HFF-Myc (cell line): ENCODE measurements at places on chromosomes 5 and 9.

DNA sequence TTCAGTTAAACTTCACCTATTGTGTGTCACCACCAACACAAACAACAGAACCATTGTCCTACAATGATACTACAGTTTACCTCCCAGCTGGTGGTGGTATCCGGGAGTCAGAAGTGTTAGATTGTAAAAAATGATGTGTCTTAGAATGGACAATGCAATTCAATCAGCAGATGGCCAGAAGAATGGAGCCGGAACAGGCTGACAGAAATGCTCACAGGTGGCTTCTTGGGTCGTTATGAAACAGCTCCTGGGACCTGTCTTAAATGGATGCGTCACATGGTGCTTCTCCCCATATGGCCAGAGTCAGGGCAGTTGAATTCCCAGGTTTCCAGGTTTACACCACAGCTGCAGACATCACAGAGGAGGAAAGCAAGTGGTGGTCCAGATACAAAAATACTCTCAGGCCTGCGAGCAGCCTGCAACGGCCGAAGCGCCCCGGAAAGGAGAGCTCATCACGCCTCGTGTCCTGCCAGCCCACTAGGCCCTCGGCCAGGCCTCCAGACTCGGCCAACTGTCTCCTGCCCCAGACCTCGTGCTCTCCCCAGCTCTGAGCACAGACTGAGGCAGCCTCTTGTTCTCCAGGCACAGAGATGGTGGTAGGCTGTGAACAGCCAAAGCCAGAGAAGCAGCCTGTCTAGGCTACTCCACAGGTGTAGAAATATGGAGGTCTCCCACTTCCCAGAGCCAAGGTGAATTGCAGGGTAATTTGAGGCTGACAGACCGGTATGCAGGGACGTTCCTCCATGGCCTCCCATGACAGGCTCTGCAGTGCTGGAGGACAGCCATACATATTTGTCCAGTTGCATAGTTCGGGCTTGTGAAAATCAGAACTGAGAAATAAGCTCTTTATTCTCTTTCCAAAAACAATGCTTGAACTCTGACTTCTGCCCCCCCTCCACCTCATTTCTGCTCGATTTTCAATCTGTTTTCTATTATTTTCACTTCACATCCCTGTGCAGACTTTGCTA, 98.5 kb upstream of the SPATA31C2 start:
- DNase-seq = no peak

GRCh38 chr9:75797085-75797580, 93.3 kb upstream of the PCSK5 start:
- DNase-seq = no peak

DNA sequence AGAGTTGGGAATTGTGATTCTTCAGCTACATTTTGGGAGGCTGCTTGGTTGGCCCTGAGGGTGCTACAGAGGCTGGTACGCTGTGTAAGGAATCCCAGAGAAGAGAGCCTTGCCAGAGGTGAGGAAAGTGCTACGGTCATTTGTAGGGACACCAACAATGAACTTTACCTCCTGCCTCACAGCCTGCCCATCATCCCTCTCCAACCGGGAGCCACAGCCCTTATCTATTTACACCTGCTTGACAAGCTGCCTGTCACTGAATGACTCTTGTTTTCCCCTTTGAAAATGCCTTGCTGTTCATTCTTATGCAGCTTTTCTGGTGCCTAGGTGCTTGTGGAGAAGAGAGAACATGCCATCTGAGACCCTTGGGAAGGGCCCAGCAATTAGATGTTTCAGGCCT, 110.8 kb downstream of the PCSK1 start:
- DNase-seq = no peak

DNA sequence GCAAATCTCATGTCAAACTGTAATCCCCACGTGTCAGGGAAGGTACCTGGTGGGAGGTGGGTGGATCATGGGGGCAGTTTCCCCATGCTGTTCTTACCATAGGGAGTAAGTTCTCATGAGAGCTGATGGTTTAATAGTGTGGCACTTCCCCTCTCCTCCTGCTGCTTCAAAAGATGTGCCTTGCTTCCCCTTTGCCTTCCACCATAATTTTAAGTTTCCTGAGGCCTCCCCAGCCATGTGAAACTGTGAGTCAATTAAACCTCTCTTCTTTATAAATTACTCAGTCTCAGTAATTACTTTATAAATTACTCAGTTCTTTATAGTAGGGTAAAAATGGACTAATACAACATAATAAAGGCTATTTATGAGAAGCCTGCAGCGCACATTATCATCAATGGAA, 7.1 kb upstream of the CNTRL start:
- DNase-seq = no peak

DNA sequence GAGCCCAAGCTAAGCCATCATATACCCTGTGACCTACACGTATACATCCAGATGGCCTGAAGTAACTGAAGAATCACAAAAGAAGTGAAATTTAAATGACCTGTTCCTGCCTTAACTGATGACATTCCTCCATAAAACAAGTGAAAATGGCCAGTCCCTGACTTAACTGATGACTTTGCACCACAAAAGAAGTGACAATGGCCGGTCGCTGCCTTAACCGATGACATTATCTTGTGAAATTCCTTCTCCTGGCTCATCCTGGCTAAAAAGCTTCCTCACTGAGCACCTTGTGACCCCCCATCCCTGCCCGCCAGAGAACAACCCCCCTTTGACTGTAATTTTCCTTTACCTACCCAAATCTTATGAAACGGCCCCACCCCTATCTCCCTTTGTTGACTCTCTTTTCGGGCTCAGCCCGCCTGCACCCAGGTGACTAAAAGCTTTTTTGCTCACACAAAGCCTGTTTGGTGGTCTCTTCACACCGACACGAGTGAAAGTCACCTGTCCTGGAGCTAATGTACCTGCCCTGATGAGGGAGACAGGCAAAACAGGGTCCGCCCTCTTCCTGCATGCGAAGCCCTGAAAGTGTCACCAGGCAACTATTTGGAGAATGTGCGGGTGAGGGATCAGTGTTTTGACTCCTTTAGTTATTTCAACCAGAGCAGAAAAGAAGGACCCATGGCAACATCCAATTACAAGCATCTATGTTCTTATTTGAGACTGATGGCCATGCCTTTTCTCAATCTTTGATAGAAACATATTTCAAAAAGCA, 266.1 kb downstream of the SMARCA2 start:
- no peak for DNase-seq

GRCh38 chr5:151413800-151414199, 33.6 kb upstream of the SLC36A1 start:
- DNase-seq = no peak

- no peak for DNase-seq
Observed at GRCh38 chr5:44266882-44267576, 122.2 kb downstream of the FGF10 start.

DNA sequence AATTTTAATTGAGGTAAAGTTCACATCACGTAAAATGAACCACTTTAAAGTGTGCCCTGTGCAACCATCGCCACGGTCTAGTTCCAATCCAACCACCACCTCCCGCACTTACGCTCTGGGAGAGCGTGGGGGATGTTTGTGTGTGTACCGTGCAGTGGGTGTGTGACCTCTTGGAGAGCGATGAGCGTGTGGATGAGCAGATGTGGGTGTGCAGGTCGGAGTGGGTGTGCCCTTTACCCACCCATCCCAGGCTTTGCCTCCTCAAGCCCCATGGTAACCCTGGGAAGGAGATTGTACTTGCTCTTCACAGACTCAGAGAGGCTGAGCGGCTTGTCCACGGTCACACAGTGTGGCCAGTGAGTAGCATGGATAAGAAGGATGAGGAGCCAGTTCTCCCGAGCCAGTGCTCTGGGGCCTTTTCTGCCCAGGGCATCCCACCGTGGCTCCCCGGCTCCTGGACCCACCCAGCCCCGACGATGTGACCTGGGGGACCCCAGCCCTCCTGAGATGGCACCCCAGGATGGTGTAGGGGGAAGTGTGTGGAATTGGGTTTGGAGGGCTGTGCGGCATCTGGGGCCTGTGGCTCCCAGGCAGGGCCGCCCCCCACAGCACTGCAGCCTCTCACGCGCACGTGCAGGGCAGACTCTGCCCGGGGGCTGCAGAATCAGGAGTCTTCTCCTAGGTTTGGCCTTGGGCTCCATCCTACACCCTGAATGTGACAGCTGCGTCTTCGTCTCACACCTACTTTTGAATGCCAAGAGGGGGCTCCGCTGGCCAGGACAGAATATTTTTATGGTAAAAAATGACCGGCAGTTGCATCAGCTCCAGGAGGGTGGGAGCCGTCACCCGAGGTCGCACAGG, 13.6 kb downstream of the LHX3 start:
- no peak for DNase-seq

DNA sequence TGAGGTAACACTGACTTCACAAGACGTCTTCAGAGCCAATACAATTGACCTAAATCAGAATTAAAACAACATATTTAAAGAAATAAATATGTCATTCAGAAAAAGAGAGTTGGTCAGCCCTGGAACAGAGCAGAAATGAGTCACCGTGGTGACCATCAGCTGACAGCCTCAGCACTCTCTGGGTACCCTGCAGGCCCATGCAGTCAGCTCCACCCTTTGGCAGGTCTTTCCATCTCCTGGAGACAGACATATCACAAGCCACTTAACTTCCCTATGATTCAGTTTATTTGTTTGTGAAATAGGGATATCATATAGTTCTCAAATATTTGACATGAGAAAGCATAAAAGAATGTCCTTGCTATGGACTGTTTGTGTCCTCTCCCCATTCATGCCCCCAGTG, 151.6 kb upstream of the MEF2C start:
- no peak for DNase-seq

DNA sequence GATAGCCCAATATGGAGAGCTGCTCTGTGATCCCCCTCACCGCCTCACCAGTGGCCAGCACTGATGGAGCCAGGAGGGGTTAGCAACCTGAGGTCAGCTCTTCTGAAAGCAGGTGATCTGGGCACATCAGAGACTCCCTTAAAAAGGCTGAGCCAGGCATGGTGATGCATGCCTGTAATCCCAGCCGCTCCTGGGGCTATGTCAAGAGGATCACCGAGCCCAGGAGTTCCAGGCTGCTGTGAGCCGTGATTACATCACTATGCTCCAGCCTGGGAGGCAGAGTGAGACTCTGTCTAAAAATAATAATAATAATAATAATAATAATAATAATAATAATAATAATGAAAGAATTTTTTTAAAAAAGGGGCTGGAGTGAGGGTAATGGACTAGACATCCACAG, 66.6 kb upstream of the HRH2 start:
- no peak for DNase-seq

GRCh38 chr9:31542384-31543055, 841.9 kb upstream of the ACO1 start:
- no peak for DNase-seq

DNA sequence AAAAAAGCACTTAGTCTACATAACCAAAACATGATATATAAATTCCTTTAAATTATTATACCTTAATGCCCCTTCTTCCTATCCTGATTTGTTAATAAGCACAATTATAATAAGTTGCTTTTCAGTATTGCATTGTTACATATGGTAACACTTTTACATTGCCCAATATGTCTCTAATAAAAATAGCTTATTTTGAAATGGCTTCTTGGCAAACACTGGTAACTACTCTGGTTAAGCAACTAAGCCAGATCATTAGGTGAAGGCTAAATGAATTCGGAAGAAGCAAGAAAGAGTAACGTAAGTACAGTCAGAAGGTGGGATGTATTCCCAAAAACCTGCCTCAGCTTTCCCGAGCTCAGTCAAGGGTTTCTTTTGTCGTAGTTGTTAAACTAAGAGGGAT, 85.3 kb downstream of the TTC39B start:
- DNase-seq = no peak

DNA sequence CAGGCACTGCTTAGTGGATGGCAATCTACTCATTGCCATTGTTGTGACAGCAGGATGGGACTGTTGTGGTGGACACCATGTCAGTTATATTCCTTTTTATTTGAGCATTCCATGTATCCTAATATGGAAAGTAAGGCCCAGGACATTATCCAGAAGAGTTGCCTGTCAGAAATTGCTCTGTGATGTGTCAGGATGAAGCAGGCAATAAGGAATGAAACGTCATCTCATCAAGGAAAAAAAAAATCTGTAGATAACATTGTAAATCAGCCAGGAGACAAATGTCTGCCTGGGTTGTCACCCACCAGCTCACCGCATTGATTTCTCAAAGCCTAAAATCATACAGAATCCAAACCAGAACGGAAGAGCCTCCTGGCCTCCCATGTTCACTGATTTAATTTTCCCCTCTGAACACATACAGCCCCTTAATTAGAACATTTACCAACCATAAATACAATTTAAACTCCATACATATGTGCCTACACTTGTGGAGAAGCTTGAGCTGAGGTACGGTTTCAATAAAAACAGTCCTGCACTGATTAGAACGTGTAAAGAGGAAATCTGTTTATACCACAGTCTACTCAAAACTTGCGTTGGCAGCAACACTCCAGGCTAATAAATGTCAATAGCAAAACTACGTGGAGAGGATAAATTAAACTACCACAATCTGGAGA, 73.9 kb downstream of the FOXD1 start:
- DNase-seq = no peak

GRCh38 chr9:127308652-127309434, 44.3 kb downstream of the GARNL3 start:
- no peak for DNase-seq
